ENCODE measurements at places on chromosomes 1 and 21.

DNA sequence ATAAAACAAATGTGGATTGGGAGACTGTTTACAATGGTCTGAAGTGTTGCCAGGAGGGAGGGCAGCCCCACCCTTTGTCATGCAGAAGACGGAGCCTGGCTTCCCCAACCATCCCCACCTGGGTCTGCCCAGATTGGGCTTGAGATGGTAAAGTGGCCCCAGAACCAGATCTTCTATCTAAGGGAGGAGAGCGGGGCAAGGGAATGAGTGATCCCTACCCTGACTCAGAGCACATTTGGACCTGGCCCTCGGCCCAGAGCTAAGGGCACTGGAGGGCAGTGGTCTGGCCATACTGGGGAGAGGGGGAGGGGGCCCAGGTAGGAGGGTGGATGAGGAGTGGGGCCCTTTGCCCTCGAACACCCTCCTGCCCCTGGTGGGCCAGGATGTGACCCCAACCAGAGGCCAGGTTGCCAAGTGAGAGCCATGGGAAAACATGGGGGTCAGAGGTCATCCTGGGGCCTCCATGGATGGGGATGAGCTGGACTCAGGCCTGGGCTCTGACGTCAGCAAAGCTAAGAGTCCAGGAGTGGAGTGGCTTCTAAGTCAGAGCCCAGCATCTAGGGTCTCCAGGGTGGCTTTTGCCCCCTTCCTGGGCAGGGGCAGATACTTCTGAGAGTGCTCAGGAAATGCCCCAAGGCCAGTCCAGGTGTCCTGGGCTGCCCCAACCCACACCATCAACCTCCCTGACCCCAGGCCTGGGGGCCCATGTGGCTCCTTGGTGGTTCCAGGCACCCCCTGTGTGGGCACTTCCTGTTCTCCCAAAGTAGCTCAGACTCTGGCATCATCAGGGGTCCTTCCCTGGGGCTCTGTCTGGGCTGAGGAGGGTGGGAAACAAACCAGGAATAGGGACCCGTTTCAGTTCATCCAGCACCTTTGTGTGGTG, 1.6 kb upstream of the LEFTY1 start:
- DNase-seq = no peak

DNA sequence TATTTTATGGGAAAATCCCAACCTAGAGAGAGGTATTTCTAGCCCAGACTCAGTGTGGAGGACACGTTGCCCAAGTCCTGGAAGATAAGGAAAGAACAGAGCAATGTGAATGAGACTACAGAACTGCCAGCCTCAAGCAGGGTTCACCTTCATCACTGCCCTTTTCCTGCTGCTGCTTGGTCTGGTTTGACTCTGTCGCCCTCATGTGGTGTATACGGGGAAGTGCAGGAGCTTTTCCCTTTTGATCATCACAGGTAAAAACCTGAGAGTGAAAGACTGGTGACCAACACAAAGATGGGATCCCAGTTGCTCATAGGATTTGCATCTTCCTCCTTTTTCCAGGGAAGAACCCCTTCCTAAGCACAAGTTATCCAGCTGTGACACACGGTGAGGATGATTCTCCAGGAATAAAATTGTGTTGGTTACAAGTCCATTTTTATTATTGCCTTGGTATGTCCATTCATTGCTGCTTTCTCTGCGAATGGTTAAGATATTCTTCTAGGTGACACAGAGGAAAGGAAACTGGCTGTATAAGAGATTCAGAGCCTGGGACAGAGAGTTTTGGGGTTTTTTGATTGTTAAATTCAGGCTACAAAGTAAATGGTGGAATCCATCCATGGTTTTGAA, 89.5 kb upstream of the CD53 start:
- no peak for DNase-seq

DNA sequence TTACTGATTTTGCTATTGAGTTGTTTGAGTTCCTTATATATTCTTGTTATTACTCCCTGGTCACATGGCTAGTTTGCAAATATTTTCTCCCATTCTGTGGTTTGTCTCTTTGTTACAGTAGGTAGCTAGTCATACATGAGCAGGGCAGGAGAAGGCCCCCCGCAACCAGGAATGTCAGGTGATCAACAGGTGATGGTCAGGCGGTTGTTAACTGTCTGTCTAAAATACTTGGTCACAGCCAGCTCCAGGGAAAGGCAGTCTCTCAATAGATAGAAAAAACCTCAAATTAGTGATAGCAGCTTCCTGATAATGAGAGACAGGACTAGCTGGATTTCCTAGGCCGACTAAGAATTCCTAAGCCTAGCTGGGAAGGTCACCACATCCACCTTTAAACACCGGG, 217.9 kb downstream of the RHOU start:
- DNase-seq = no peak

DNA sequence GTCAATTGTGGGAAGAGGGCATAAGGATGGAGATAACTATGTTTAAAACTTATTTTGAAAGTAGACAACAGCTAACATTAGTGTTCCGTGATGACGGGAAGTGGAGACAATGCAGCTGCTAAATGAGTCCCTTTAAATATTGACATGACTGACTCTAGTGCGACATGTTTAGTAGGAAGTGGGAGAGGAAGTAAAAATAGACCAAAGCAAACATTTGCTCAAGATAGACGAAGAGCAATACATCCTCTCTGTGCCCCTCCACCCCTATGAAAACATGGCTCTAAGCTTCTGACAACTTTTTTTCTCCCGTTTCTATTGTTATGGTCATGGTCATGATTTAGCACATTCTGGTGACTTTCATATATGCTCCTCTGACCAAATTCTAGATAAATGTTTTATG, 60.0 kb upstream of the HMCN1 start:
- DNase-seq = no peak

GRCh38 chr1:181205901-181206300, 117.4 kb downstream of the IER5 start:
- no peak for DNase-seq

DNA sequence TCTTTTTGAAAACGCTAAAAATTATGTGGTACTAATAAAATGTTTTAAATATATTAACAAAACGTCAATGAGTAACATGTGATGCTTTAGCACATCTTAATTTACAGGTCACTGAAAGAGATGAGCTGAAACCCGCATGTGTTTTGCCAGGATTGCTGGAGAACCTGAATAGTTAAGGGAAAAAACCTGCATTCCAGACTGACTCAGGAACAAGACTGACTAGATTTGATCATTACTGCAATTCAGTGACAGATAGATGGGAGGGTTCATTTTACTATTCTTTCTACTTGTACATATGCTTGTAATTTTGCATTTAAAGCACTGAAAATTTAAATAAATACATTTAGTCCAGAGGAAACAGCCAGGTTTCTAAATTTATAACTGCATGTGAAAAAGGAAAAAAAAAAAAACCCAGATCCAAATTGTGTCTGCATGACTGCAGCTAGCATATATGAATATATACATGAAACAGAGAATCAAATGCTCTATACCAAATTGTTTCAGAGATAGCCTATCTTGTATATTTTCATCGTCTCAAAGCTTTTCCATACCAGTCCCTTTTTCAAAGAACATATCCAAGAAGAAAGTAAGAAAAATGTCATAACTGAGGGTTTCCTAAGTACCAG, 71.7 kb downstream of the APP start:
- DNase-seq = no peak
